Aorta (tissue), 5 donors: ENCODE measurements at places on chromosomes 11 and 22.

- no peak overlapping the region for H3K27ac ChIP-seq
- H3K4me3 ChIP-seq: no peak overlapping the region
- H3K27me3 ChIP-seq: no peaks in the 10 kb centered on the region
- no peak for DNase-seq
- H3K4me1 ChIP-seq: no peaks in the 10 kb centered on the region
Measured at GRCh38 chr11:64724863-64725532, 2.0 kb upstream of the NRXN2 start.

GRCh38 chr11:3947061-3947460, 91.6 kb downstream of the STIM1 start:
- peak overlapping the region; percentile 91 for H3K27ac ChIP-seq
- H3K36me3 ChIP-seq: no peaks in the 10 kb centered on the region

GRCh38 chr11:69361048-69361447, 67.1 kb downstream of the MYEOV start:
- no peaks in the 10 kb centered on the region for H3K36me3 ChIP-seq
- no peak for DNase-seq
- no peak overlapping the region for H3K27ac ChIP-seq
- no peaks in the 10 kb centered on the region for H3K27me3 ChIP-seq
- no peak overlapping the region for H3K4me3 ChIP-seq

- no peaks in the 10 kb centered on the region for H3K4me1 ChIP-seq
- no peak overlapping the region for H3K4me3 ChIP-seq
- DNase-seq: no peak
- H3K36me3 ChIP-seq: no peaks in the 10 kb centered on the region
Measured at GRCh38 chr11:9267680-9268079, 2.5 kb upstream of the DENND5A start.

DNA sequence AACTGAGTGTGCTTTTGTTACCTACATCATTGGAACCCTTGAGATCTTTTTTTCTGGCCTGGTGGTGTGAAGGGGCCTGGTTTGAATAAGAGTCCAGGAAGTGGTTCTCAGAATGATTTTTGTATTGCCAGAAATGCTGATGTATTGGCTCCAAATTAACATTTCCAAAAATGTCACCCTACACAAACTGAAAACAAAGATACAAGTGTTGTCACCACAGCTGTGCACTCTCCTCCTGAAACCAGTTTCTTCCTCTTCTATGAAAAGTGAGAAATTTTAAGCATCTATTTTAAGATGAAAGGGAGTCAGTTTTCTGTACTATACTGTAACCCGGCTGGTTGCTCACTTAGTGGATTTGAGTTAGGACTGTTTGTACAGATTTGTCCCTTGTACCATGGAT, 218.8 kb downstream of the PGR start:
- no peak overlapping the region for H3K27ac ChIP-seq
- DNase-seq: no peak
- no peaks in the 10 kb centered on the region for H3K4me1 ChIP-seq
- H3K4me3 ChIP-seq: no peak overlapping the region
- H3K36me3 ChIP-seq: no peaks in the 10 kb centered on the region

DNA sequence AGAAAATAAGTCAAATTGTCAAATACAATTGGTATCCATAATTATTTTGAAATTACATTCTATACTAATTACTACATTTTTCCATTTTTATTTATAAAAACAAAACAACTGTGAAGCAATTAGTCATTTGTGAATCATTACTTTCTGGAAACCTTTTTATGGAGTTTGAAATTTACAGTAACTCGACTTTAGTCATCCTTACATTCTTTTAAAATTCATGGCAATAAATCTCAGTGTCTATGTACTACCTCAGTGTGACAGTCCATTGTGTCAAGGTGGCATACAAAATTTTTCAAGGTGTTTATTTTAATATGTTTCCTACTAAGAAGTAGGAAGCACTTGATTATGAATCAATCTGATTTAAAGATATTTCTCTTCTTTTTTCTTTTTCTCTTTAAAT, 1949.4 kb upstream of the RAG2 start:
- H3K27me3 ChIP-seq: no peaks in the 10 kb centered on the region
- no peak overlapping the region for H3K27ac ChIP-seq
- no peak for DNase-seq
- H3K4me1 ChIP-seq: no peaks in the 10 kb centered on the region

DNA sequence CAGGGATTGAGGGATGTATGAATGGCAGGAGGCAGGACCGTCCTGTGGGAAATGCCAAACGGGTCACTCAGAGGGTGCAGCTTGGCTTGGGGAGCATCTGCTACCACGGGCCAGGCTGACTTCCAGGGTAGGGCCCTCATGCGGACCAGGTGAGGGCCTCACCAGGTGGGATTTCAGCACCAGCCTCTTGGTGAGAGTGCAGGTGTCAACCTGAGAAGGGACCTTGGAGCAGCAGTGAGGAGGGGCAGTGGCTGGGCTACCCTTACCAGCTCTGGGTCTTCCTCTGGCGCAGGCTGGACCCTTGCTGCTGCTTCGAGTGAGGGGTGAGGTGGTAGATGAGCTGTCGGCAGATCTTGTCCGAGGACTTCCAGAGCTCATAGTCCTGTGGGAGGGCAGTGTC, 4.9 kb downstream of the LRRC75B start:
- H3K4me1 ChIP-seq: no peaks in the 10 kb centered on the region
- DNase-seq: no peak
- no peaks in the 10 kb centered on the region for H3K36me3 ChIP-seq
- H3K27me3 ChIP-seq: no peaks in the 10 kb centered on the region

GRCh38 chr11:24886880-24887619, 390.2 kb downstream of the LUZP2 start:
- H3K27ac ChIP-seq: no peak overlapping the region
- H3K4me1 ChIP-seq: no peaks in the 10 kb centered on the region
- H3K27me3 ChIP-seq: no peaks in the 10 kb centered on the region

DNA sequence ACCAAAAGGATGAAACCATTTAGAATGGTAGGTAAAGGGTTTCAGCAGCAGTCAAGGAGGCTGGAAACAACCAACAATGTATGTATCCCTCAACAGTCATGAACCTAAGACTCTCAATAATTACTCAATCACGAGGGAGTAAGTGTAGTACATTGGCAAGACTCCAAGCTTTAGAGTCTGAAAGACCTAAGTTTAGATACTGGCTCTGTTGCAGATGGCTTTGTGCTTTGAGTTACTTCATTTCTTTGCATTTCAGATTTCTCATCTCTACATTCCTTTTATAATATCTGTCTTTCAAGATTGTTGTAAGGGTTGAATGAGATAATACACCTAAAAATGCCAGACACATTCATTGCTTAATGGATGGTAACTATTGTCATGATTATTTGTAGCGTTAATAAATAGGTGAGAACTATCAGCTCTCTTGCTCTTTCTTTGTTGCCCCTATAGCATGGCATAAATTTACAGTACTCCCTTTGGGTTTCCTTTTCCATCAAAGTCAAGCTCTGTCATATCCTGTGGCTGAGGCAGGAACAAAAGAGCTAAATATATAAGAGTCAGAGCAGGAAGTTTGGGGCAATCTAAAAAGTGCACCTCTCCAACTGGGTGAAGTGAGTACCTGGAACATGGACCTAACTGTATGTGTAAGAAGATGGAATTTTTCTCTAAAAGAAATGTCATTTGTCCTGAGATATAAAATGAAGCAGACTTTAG, 228.2 kb upstream of the ZC3H12C start:
- H3K36me3 ChIP-seq: no peaks in the 10 kb centered on the region
- no peaks in the 10 kb centered on the region for H3K27me3 ChIP-seq
- no peak overlapping the region for H3K4me3 ChIP-seq
- H3K4me1 ChIP-seq: no peaks in the 10 kb centered on the region
- no peak for DNase-seq

DNA sequence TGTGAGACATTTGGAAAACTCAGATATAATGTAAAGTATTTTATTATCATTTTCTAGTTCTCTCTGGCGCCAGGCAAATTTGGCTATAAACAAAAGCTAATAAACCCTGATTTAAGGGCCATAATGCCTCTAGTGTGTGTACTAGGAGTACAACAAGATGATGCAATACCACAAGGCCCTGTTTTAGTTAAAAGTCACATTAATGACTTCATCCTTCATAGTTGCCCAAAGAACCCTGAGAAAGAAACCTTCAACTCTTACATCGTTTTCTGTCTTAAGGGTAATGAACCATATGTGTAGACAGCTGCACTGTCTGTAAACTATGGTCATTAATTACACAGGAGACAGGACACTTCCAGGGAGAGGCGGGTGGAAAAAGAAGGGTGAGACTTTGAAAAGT, 538.4 kb downstream of the FAM181B start:
- no peaks in the 10 kb centered on the region for H3K27me3 ChIP-seq
- no peaks in the 10 kb centered on the region for H3K4me1 ChIP-seq
- H3K27ac ChIP-seq: no peak overlapping the region
- no peak overlapping the region for H3K4me3 ChIP-seq
- DNase-seq: no peak
- no peaks in the 10 kb centered on the region for H3K36me3 ChIP-seq

DNA sequence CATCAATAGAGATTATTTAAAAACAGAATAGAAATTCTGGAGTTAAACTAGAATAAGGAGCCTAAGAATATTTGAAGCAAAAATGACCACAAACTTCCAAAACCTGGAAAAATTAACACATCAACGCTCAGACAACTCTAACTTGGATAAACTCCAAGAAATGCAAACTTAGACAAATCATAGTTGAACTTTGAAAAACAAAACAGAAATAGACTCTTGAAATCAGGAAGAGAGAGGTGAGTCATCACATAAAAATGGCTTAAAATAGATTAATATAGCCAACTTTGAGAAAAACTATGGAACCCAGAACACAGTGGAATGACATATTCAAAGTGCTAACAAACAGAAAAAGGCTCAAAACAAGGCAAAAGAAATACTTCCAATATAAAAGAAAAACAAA, 974.2 kb downstream of the JRKL start:
- H3K4me1 ChIP-seq: peaks cover 10% of the 10 kb centered on the region
- H3K36me3 ChIP-seq: no peaks in the 10 kb centered on the region
- H3K4me3 ChIP-seq: no peak overlapping the region
- no peak overlapping the region for H3K27ac ChIP-seq
- H3K27me3 ChIP-seq: no peaks in the 10 kb centered on the region

DNA sequence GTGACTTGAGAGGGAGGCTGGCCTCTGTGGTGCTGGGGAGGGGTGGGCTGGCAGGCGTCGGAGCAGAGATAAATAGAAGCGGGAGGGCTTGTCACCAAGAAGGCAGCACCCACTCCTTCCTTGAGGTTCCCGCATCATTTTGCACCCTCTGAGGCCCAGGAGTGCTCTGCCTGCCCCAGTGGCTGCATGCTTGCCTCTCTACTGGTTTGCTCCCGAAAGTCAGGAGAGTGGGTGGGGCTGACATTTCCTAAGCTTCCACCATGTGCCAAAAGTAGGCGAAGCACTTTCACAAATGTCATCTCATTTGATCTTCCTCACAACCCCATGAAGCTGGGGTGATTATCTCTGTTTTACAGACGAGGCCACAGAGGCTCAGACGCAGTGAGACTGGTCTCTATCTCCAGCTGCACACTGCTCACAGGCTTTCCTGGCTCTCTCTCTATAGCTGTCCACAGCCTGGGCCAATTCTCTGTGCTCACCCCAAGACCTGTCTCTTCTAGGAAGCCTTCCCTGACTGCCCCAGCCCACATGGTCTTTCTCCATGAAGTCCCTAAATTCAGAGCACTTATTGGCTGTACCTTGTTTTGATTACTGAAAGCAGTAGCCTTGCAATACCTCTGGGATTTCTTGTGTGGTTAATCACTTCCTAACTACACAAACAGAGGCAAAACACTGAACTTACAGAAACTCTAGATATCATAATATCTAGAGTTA, 2.6 kb upstream of the UCP3 start:
- no peaks in the 10 kb centered on the region for H3K27me3 ChIP-seq
- H3K27ac ChIP-seq: no peak overlapping the region
- no peak overlapping the region for H3K4me3 ChIP-seq
- DNase-seq: no peak
- no peaks in the 10 kb centered on the region for H3K4me1 ChIP-seq

- H3K27me3 ChIP-seq: no peaks in the 10 kb centered on the region
- DNase-seq: no peak
- no peak overlapping the region for H3K27ac ChIP-seq
- H3K36me3 ChIP-seq: no peaks in the 10 kb centered on the region
- no peak overlapping the region for H3K4me3 ChIP-seq
Measured at GRCh38 chr22:17164392-17165024, 5.4 kb upstream of the HDHD5 start.

DNA sequence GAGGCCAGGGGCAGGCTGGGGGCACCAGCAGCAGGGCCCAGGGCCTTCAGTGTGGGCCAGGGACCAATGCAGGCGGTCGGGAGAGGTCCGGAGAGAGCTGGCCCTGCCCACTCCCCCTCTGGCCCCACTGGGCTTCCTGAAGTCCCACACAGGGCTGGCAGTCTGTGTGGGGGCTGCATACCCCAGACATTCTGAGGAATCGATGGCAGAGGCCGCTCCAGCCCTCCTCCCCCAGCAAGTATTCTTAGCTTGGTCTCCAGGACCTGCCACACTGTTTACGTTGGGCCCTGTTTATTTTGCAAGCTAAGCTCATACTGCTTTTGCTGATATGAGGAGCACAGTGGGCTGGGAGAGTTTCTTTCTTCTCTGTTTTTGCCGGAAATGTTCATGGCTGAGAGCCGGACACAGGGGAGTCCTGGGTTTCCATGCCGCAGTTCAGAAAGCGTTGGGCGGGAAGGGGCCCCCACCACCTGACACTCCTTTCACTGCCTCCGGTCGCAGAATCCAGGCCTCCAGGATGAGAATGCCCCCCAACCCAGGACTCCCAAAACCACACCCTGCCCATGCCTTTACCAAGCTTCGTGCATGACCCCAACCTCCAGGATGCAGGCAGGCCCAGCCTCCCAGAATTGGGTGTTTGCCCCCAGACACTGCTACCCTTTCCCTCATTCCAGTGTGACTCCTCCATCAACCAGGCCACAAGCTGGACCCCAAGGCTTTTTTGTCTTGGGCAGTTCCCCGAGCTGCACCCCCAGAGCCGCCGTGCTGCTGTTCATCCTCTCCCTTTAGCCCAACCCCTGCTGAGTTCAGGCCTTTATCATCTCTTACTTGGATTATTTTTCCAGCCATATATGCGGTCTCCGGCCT, 81.8 kb upstream of the KCNQ1OT1 start:
- H3K27me3 ChIP-seq: no peaks in the 10 kb centered on the region
- DNase-seq: peak; percentile 37
- H3K4me1 ChIP-seq: no peaks in the 10 kb centered on the region
- H3K36me3 ChIP-seq: no peaks in the 10 kb centered on the region

- peaks cover 6% of the 10 kb centered on the region for H3K4me1 ChIP-seq
- no peaks in the 10 kb centered on the region for H3K36me3 ChIP-seq
- DNase-seq: no peak
- no peaks in the 10 kb centered on the region for H3K27me3 ChIP-seq
- no peak overlapping the region for H3K4me3 ChIP-seq
Measured at GRCh38 chr22:28438183-28438768, 241.4 kb downstream of the TTC28 start.

- no peaks in the 10 kb centered on the region for H3K4me1 ChIP-seq
- no peaks in the 10 kb centered on the region for H3K36me3 ChIP-seq
- no peak overlapping the region for H3K4me3 ChIP-seq
- DNase-seq: no peak
- H3K27me3 ChIP-seq: no peaks in the 10 kb centered on the region
Measured at GRCh38 chr22:49425356-49425755, 402.3 kb downstream of the BRD1 start.

GRCh38 chr11:114298710-114299109, 2.5 kb downstream of the NNMT start:
- peaks cover 2% of the 10 kb centered on the region for H3K4me1 ChIP-seq
- no peak for DNase-seq
- peaks cover 3% of the 10 kb centered on the region for H3K36me3 ChIP-seq
- H3K27me3 ChIP-seq: no peaks in the 10 kb centered on the region
- peak overlapping the region; percentile 95 for H3K4me3 ChIP-seq
